ENCODE measurements at places on chromosomes 5 and 9.

- DNase-seq, result no peak
These were observed 136.9 kb downstream of the PCSK5 start for GRCh38 chr9:76027416-76027815.

DNA sequence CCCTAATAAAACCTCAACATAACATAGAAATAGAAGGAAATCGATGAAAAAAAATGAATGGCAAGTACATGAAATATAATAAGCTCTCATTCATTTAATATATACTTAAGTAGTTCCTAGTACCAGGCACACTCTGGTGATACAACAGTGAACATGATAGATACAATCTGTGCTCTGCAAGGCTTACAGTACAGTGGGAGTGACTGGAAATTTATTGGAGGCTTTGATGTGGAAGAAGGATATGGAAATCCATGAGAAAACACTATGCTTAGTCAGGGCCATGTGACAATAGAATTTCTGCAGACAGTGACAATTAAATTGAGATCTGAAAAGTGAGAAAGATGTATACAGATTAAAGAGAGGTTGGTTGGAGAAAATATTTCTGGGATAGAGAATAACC is 32.0 kb upstream of the IL33 start:
- no peak for DNase-seq

GRCh38 chr5:57163553-57164006 is 10.3 kb upstream of the GPBP1 start:
- DNase-seq, result no peak

- DNase-seq, result no peak
These were observed 546.2 kb downstream of the DMRTA1 start for GRCh38 chr9:22992780-22993179.

- no peak for DNase-seq
These were observed 453.4 kb upstream of the GRAMD2B start for GRCh38 chr5:125969814-125970171.

GRCh38 chr5:97528941-97529340 is 345.9 kb upstream of the RIOK2 start:
- no peak for DNase-seq

- DNase-seq, result no peak
These were observed 69.5 kb upstream of the UNC5A start for GRCh38 chr5:176740702-176741496.

- DNase-seq, result no peak
These were observed 108.5 kb downstream of the EBF1 start for GRCh38 chr5:158990979-158991775.

- DNase-seq, result no peak
These were observed 1866.7 kb upstream of the C9orf72 start for GRCh38 chr9:29439961-29440360.

- no peak for DNase-seq
These were observed 12.8 kb upstream of the PANK3 start for GRCh38 chr5:168592014-168592368.

- no peak for DNase-seq
These were observed 27.3 kb upstream of the IL17B start for GRCh38 chr5:149406203-149406978.

GRCh38 chr9:126109575-126109974 is 217.1 kb upstream of the MVB12B start:
- DNase-seq, result no peak

DNA sequence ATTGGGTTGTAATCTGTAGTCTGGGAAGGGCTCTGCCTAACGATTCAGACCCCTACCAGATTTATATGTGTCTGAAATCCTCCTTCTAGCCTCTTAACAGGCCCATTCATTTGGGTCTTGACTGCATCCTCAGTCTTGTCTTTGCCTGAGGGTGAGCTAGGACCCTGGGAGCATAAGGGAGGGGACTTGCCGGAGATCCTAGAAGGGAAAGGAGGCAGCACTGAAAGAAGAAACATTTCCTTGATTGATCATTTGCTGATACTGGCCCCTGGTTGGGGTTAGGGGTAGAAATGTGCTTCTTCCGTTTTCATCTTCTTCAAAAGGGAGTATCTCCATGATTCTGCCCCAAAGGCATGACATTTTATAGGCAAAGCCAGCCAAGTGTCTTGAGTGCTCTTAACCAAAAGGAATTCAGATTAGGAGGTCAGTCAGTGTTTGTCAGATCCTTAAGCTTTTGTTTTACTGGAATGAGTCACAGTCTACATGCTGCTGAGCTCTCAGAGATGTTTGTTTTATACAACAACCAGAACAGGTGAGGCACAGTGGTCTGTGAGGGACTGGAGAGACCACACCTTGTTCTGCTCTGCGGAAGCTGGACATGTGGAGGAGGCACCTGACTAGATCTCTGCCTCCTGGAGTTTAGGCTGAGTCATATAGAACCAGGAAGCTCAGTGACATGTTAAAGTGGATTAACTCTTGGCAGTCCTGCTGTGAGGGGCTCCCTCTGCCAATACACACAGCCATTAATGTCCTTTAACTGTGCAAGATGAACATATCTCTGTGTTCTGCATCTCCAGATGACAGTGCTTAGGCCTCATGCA is 37.7 kb downstream of the PCDHAC2 start:
- no peak for DNase-seq

- DNase-seq, result no peak
These were observed 957.8 kb upstream of the CTNND2 start for GRCh38 chr5:12861886-12862654.

GRCh38 chr9:74755355-74755754 is 132.4 kb downstream of the TRPM6 start:
- DNase-seq, result no peak

DNA sequence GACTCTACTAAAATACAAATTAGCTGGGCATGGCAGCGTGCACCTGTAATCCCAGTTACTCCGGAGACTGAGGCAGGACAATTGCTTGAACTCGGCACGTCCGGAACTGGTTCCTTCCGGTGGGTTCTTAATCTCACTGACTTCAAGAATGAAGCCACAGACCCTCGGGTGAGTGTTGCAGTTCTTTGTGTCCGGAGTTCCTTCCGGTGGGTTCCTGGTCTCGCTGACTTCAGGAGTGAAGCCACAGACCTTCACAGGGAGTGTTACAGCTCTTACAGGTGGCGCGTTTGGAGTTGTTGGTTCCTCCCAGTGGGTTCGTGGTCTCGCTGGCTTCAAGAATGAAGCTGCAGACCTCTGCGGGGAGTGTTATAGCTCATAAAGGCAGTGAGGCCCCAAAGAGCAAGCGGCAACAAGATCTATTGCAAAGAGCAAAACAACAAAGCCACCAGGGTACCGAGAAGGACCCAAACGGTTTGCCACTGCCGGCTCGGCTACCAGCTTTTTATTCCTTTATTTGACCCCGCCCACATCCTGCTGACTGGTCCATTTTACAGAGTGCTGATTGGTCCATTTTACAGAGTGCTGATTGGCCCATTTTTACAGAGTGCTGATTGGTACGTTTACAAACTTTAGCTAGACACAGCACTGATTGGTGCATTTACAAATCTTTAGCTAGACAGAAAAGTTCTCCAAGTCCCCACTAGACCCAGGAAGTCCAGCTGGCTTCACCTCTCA is 28.6 kb upstream of the SLC6A19 start:
- DNase-seq, result no peak

DNA sequence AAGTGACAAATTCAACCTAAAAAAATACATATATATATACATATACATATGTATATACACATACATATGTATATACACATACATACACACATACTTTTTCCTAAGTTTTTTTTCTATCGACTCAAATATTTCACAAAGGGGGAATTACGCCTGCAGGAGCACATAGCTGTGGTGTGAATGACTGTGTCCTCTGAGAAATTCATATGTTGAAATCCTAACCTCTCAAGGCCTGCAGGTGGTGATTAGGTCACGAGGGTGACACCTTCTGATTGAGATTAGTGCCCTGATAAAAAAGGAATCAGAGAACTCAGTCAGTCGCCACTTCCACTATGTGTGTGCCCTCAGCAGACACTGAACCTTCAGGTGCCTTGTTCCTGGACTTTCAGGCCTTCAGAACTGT is 248.7 kb downstream of the SEMA5A start:
- no peak for DNase-seq

DNA sequence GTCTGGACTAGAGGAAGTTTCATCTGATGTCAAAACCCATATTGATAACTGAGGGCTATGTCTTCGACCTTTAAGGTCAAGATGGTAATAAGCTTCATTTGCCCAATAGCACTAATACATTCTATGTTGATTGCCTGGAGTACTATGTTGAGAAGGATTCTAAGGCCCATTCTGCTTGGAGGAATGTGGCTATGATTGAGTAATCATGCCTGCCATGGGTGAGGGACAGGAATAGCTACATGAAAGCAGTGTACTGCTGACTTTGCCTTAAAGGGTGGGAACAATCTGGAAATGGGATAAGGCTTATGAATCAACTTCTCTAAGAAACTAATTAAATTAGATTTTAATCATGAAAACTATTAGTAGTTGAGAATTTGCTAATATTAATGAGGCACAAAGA is 13.6 kb downstream of the NNT start:
- DNase-seq, result no peak

GRCh38 chr5:53025487-53025886 is 36.3 kb downstream of the ITGA2 start:
- no peak for DNase-seq

DNA sequence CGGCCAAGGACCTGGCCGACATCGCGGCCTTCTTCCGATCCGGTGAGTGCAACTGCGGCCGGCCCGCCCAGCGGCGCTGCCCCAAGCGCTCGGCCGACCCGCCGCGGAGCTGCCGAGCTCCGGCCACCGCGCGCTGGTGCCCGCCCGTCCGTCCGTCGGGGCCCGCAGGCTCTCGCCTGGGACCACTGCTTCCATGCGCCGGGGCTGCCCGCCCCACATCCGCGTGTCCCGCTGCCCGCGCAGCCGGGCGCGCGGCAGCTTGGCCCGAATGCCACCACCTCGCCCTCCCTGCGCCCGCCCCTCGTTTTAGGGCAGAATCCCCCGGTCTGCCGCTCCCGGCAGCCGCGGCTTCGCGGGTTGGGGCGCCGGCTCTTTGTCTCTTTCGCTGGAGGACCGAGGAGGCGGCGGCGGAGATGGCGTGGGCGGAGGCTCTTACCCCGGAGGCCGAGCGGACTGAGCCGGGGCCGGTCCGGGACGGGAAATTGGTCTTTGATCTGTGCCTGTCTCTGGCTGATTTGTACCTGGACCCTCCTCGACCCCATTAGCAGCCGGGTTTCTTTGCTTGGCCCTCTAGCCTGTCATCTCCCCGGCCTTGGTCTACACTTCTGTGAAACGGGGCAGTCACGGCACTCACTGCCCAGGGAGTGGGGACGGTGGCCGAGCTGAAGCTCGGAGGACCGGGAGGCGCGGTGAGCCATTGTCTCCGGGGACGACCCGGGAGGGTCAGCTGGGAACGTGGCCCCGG is 871 bp downstream of the TRIO start:
- DNase-seq, result no peak

GRCh38 chr5:93378073-93378472 is 202.9 kb downstream of the NR2F1-AS1 start:
- no peak for DNase-seq

DNA sequence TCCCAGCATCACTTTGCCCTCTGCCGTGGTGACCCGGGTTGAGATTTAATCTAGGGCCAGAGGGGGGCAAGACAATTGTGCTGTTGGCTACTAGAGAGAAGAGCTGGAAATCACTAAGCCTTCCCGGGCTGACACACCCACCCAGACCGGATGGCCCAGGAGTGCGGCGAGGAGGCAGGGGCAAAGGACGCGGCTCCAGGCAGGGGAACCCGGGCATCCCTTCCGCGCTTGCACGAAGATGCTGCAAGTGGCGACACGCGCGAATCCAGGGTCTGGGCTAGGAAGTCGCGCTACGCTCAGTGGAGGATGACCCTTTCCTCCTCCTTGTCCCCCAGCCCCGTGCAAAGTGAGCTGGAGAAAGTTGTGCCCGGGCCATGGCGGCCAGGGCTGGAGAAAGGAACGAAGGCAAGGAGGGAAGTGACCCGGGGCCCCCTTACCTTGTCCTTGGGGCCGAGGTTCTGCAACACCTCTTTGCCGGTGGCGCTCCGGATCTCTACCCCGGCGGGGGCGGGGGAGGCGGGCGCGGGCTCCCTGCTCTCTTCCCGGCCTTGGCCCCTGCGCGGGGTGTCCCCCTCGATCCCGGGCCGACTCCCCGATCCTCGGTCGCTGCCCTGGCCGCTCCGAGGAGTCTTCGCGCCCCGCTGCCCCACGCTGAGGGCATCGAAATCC is 693 bp downstream of the DPYSL3 start:
- no peak for DNase-seq

- peak; percentile 63 for DNase-seq
These were observed 115.4 kb downstream of the LHX2 start for GRCh38 chr9:124126648-124127646.

- no peak for DNase-seq
These were observed 68.2 kb downstream of the EBF1 start for GRCh38 chr5:159031513-159031912.

DNA sequence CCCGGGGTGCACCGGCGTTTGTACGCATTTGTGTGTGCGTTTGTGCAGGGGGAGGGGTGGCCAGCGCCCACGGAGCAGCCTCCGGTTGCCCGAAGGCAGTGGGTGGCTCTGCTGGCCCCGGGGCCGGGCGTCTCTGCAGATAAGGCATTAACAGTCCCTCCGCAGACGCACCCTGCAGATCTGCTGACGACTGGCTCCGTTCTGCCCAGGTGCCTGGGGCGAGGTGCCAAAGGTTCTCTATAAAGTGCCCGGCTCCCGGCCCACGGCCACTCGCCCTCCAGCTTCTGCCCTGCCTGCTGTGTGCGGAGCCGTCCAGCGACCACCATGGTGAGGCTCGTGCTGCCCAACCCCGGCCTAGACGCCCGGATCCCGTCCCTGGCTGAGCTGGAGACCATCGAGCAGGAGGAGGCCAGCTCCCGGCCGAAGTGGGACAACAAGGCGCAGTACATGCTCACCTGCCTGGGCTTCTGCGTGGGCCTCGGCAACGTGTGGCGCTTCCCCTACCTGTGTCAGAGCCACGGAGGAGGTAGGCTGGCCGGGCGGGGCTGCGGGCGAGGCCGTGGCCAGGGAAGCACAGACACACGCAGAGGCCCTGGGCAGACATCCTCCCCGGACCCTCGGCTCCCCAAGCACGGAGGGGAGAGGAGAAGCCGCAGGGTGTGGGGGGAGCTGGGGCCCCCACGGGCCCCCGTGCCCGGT is at the start of gene SLC6A19:
Gene SLC6A19 (plus strand): TSS at position 269 of the 699 bp plus-strand sequence. CDS start 56 bp downstream, at position 325.
- no peak for DNase-seq

DNA sequence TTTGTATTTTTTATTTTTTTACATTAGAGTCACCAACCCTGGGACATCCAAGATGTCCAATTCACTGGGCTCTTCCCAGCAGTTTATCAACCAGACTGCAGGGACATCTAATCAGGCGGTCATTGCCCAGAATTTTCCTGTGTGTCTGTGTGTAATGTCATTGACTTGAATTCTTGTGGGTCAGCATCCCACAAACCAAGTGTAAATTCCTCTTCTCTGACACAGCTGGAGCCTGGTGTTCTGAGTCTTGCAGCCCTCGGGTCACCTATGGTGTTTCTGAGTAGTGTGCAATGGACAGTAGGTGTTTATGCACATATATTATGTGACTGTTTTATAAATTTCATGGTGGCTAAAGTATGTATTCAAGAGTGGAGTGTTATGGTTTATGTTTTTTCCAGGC is 815.7 kb downstream of the SEMA5A start:
- DNase-seq, result no peak

GRCh38 chr9:103649086-103649485 is 445.0 kb upstream of the SMC2 start:
- no peak for DNase-seq
